Fibroblast of villous mesenchyme (primary cell): ENCODE measurements at places on chromosomes 16 and 17.

DNA sequence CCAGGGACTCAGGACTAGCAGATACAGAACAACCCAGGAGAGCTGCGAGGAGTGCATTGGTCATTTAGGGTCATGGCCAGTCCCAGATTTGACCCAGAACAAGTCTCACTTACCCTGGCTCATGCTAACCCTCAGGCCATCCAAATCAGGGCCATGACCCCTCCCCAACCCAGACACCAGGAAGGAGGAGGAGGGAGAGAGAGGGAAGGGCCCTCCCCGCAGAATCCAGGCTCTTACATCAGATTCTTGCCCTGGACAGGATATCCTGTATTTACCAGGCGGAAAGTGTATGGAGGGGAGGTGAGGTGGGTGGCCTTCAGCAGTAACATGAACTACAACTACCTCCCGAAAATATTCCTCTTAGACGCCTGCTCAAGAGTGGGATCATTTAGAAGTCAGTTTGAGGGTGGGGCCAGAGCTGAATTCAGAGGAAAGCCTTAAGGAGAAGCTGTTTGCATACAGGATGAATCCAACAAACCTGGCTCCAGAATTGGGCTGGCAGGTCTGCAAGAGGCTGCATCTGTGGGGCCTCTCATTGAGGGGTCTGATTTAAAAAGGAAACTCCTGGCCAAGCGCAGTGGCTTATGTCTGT lies 2.1 kb downstream of the VAT1 start:
- DNase-seq, result peak; percentile 59

DNA sequence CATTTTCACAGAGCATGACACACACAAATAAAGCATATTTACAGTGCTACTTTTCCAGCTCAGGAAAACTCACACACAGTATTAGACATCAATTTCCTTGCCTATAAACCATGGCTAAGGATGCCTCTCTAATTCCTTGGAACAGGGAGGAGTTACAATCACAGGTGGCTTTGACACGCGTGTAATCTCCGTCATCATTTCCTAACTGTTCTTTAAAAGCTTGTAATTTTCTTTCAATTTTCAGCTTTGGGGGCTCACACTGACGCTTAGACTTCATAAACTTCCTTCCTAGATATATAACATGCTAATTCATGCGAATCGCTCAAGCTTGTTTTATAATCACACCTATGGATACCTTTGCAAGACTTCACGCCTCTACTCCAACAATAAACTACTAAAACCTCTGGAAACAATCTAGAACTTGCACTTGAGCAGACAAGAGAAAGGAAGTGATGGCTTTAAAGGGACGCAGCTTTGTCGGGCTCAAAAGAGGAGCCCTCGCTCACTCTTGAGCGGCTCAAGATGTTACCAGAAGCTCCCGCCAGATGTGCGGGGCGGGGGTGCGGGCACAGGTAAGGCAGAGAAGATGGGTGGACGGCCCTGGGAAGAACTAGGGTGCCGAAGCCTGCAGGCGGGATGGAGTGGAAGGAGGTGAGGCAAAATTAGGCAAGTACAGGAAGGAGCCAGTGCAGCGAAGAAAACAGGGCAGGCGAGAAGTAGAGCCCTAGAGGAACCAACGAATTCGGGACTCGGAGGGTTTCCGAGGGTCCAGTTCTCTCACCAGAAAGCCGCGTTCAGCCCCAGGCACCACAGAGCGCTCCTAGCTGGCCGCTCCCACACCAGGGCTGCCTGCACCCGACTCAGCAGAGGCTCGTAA lies 631 bp downstream of the RETREG3 start:
- DNase-seq, result peak; percentile 27

- DNase-seq, result peak; percentile 8
These were observed 167.1 kb downstream of the HAPSTR1 start for GRCh38 chr16:9258423-9259051.

DNA sequence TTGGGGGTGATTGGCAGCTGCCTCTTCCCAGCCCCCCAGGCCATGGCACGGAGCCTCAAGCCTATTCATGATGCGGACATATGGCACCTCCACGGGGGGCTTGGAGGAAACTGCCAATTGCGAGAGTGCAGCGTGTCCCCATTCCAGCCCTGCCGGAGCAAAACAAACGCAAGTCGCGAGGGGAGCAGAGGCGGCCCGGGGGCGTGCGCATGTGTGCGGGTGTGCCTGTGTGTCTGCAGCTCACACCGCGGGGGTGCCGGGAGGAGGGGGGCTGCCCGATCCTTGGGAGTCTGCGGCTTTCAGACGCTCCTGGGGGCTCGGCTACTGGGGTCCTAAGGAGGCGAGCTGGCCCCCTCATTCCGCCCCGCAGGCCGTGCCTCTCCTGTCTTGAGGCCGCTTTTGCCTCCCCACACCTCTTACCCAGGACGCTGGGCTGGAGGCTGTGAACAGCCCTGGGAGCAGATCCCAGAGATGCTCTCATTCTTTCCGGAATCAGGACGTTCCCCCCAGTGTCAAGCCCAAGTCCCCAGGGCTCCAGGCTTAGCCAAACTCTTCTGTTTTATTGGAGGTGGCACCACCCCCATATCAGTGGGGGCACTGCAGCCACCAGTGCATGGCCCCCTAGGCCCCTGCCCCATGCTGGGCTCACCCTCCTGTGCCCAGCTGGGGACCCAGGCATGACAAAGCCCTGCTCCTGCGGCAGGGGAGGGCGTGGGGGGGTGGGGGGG lies 29.1 kb downstream of the ENDOV start:
- DNase-seq, result no peak

DNA sequence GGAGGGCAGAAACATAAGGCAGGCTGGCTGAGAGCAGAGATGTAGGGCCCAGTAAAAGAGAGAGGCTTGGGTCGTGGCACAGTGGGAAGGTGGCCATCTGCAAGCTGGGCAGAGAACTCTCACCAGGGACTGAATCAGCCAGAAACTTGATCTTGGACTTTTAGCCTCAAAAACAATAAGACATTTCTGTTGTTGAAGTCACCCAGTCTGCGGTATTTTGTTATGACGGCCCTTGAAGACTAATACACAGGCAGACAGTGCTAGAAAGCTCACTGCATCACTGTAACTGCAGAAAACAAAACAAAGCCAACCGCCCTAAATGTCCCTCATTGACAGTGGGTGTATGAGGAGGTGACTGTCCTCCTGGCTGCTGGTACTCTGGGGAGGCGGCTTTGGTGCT lies 3.9 kb upstream of the JPH3 start:
- no peak for DNase-seq

DNA sequence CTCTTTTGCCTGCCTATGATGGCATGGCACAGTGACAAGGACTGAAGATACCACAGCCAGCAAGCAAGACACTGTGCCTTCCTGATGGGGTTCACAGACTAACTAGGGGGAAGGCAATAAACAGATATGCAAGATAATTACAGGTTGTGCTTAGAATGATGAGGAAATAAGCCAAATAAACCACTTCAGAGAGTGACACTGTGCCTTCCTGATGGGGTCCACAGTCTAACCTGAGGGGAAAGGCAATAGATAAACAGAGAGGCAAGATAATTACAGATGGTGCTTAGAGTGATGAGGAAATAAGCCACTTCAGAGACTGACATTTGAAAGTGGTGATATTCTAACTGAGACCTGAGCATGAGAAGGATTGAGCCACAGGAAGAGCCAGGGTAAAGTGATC lies 84.2 kb downstream of the HS3ST2 start:
- no peak for DNase-seq

DNA sequence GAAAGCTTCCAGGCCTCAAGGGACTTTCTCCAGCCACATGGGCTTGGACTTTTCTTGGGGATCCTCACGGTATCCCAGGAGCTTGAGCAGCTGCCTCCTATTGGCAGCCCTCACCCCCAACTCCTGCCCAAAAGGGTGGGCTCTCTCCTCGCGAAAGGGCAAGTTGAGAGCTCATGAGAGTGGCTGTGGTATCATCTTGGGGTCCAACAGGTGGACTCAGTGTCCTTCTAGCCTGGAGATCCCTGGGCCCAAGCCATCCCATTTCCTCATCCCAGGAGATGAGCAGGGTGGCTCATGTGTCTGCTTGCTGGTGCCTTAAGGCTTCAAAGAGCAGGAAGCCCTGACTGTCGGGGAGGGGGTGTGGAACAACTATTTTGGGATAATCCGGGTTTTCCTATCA lies 17.7 kb downstream of the TBX4 start:
- DNase-seq, result no peak

GRCh38 chr16:78889346-78889745 lies 711.2 kb downstream of the MAF start:
- no peak for DNase-seq

DNA sequence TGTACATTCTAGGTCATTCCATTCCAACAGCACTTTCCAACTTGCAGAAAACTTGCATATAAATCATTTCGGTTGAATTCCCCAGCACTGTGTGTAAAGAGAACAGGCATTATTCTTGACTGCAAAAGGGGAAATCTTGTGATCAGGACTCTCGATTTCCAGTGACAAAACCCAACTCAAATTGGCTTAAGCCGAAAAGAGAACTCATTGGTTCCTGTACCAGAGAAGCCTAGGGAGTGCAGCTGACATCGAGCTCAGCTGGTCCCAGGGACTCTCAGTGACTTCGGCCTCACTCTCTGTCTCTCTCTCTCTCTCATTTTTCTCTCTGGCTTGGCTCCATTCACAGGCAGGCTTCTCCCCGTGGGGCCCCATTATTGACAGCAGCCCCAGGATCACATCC lies 30.7 kb downstream of the CD300LF start:
- no peak for DNase-seq

- no peak for DNase-seq
These were observed 4.9 kb downstream of the INO80E start for GRCh38 chr16:30000735-30001631.

- no peak for DNase-seq
These were observed 12.4 kb downstream of the CDYL2 start for GRCh38 chr16:80792031-80792430.

DNA sequence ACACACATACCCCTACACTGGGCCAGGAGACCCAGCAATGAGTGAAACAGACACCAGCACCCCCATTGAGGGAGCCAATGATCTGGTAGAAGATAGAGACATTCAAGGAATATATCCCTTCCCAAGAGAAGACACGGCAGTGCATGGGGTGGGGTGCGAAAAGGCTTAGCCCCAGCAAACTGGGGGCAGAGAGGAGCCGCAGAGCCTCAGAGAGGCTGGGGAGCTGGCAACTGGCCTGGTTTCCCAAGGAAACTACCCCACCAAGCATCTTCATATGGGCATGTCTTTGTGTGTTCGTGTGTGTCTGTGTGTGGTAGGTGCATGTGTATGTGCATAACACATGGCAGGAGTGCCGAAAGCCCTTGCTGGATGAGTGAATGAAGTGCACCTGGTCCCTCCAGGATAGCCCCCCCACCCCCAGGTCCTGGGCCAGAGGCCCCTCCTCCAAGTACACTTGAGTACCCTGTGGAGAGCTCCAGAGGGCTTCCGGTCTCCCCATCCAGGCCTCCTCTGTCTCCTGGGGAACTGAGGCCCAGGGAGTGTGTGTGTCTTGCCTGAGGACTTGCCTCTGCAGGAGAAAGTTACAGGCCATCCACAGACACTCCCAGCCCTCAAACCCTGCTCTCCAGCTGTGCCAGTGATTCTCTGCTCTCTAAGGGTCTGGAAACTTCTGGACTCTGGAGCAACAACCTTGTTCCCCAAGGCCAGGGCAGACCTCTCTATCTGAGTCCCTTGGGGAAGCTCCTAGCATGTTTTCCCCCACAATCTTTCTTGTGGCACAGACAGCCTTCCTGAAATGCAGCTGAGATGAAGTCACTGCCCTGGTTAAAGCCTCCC lies 15.9 kb downstream of the TBX2 start:
- DNase-seq, result peak; percentile 53

- no peak for DNase-seq
These were observed 4.5 kb downstream of the MINK1 start for GRCh38 chr17:4837471-4838308.

DNA sequence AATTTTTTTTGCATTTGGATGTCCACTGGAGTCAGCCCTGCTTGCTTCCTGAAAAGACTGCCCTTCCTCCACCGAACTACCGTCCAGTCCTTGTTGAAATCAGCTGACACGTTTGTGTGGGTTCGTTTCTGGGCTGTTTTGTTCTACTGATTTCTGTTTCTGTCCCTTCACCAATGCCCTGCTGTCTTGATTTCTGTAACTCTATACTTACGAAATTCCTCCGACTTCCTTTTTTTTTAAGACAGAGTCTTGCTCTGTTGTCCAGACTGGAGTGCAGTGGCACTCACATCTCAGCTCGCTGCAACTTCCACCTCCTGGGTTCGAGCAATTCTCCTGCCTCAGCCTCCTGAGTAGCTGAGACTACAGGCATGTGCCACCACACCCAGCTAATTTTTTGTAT lies 8.4 kb upstream of the GAA start:
- DNase-seq, result peak; percentile 8

GRCh38 chr16:2766430-2767139 lies 10.5 kb downstream of the ELOB start:
- DNase-seq, result no peak

GRCh38 chr16:3825103-3825502 lies 55.4 kb downstream of the CREBBP start:
- DNase-seq, result peak; percentile 72

DNA sequence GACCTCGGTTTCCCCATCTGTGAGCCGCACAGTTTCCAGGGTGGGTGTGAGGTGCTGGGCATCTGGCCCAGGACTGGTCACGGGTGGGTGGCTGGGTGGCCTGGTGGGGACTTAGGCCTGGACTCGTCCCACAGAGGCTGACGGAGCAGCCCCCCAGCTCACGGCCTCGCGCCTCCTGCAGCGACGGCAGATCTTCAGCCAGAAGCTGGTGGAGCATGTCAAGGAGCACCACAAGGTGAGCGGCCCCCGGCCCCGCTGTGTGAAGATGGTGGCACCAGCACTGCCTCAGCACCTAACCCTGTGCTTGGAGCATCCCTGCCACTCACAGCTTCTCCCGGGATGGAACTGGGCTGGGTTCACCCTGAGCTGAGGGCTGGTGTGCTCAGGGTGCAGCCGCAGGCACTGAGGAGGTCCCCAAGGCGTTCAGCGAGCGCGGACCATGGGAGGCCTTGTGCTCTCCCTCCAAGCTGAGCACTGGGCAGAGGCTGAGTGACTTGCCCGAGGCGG lies 2.4 kb downstream of the CDT1 start:
- DNase-seq, result no peak

- DNase-seq, result peak; percentile 98
These were observed at the start of gene SARM1 for GRCh38 chr17:28371245-28372202. SARM1 (plus strand) TSS chr17:28371694; CDS start chr17:28372033, 339 bp downstream.

- peak; percentile 7 for DNase-seq
These were observed 346.0 kb downstream of the GRIN2A start for GRCh38 chr16:9836118-9836736.

DNA sequence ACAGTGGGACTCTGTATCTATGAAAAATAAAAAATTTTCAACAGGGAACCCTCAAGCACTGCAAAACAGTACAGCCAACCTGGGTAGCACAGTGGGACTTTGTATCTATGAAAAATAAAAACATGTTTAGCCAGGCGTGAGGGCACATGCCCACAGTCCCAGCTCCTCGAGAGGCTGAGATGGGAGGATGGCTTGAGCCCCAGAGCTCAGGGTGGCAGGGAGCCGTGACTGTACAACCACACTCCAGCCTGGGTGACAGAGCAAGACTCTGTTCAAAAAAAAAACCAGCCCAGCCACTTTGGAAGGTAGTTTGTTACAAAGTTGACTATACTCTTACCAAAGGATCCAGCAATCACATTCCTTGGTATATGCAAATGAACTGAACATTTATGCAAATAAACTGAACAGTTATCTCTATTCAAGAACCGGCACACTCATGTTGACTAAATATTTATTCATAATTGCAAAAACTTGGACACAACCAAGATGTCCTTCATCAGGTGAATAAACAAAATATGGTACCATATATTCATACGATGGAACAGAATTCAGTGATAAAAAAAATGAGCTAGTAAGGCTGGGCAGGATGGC lies 5.2 kb downstream of the RPH3AL start:
- no peak for DNase-seq
